ENCODE measurements at places on chromosomes 13 and 19.
A peak's percentile ranks its signal among the peaks of the same experiment; 100 is the strongest.

DNA sequence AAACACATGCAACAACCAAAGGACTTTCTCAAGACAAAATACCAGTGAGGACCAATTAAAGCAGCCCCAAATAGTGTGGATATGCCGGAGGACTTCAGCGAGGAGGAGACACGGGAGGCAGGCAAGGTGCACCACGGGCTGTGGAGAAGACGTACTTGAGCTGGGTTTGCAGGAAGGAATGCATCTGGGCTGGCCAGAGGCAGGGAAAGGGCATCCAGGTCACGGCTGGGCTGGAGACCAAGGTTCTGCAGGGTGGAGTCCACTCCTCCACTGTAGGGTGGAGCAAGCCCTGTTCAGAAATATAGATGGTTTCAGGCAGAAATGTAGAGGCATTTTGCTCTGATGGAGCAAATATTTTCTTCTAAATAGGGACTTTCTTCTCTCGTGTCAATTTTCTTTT, 36.6 kb upstream of the MEDAG start:
- no peak for DNase-seq

- no peak for DNase-seq
Observed at GRCh38 chr13:49248622-49249002, 887 bp downstream of the CDADC1 start.

DNA sequence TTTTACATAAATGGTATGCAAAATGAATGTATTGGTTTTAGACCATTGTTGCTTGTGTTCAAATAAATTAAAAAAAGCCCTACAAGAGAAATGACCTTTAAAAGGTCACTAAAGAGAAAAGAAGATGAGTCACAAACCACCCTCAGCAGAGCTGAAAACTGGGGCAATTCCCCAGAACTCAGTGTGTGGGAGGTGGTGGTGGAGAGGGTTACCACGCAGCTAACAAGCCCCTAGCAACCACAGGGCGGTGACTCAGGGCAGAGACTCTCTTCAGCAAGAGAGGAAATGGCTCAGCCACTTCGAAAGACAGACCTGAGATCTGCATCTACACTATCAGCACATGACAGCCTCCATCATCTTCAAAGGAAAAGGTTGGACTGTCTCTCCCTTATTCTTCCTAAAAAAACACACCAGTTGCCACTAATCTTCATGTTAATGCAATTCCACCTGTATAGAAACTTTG, 29.4 kb upstream of the NDFIP2 start:
- DNase-seq: peak; percentile 20

DNA sequence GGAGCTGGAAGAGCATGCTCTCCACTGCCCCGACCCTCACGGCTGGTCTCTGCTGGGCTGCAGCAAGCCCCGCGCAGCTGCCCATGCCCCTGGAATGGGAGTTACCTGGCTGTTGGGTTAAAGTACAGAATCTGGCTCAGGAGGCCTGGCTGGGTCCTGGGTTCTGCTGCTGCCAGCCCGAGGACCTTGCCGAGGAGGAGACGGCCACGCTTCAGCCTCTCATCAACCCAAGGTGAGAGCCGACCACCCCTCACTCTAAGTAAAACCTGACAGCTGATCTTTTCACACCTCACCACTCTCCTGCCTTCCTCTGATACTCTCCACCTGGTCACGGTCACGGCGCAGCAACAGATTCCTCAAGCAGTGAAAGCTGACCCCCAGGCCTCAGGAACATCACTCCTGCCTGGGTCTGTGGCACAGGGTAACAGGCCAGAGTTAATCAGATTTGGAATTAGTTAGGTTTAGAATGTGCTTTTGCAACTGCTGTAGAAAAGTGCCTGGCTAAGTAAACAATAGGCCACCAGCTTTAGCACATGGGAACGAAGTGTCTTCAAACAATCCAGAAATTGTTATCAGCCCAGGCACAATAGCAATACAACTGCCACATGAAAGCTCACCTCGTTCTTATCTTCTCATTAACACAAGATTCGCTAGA, 20.5 kb downstream of the RAB20 start:
- DNase-seq: no peak

DNA sequence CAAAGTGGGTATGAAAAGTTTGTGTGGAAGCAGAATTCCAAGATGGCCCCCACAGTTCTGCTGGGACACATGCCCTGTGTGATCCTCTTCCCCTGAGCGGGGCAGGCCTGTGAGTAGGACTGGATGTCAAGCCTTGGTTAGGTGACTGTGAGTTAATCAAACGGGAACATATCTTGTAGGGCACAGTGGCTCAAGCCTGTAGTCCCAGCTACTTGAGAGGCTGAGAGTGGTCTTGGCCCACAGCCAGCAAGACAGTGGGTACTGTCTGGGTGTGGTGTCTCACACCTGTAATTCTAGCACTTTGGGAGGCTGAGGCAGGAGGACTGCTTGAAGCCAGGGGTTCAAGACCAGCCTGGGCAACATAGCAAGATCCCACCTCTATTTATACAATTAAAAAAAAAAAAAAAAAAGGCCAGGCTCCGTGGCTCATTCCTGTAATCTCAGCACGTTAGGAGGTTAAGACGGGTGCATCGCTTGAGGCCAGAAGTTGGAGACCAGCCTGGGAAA, 6.4 kb downstream of the ZNF653 start:
- no peak for DNase-seq

DNA sequence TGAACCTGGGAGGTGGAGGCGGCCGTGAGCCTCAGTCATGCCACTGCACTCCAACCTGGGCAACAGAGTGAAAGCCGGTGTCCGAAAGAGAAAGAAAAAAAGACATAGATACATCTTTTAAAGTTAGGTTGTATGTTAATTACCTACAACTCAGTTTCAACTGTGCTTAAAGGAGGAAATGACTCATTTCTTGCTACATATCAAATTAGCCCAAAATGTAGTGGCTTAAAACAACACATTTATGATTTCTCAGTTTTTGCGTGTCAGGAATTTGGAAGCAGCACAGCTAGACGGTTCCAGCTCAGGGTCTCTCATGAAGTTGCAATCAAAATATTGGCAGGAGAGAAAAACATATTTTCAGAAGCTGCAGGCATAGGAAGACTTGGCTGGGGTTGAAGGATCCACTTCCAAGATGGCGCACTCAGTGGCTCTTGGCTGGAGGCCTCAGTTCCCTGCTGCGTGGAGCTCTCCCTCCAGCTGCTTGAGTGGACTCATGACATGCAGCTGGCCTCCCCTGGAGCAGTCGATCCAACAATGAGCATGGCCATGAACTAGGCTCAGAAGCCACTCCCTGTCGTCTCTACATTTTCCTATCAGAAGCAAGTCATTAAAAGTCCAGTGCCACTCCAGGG, 7.1 kb downstream of the LDLR start:
- peak; percentile 84 for DNase-seq

DNA sequence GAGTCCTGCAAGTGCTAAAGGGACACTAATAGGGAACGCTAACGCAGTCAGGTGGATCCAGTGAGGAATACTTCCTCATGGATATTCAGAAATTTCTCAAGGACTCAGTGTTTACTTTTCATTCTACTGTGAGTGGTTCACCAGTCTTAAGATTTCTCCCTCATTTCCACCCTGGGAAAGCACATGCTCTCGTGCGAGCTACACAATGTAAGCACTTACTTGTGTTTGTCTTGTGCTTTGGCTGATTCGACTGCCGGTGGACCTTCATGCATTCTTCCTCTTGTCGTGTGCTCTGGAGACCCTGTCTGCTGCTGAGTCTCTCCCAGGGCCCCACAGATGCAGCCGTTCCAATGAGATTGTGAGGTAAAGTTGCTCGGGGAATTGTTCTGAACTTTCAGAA, 180.1 kb downstream of the NUFIP1 start:
- no peak for DNase-seq

GRCh38 chr13:75226733-75227435, 255.1 kb downstream of the TBC1D4 start:
- no peak for DNase-seq

DNA sequence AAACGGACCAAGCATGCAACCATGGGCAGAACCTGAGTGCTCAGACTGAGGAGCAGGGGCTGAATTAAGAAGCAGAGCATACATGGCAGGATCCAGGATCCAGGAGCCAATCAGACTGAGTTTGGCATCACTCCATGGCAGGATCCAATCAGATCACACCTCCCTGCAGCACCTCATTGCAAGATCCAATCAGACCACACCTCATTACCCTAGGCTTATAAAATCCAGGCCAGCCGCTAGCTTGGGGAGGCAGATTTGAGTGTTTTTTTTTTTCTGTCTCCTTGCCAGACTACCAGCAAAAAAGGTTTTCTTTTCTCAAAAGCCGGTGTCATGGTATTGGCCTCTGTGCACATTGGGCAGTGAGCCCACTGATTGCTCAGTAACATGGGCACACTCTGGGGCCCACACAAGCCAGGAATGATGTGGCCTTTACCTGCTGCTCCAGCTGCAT, 127.9 kb upstream of the GJB6 start:
- DNase-seq: no peak

DNA sequence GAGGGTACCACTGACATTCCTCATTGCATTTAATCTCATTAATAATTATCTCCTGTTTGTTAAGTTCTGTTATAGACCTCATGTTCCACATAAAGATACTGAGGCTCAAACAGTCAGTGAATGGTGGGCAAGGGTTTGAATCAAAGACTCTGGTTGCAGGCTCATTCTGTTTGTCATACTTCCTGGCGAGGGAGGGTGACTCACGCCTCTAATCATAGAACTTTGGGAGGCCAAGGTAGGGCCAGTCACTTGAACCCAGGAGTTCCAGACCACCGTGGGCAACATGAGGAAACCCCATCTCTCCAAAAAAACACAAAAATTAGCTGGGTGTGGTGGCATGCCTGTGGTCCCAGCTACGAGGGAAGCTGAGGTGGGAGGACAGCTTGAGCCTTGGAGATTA, 220.7 kb upstream of the MIR17HG start:
- no peak for DNase-seq

DNA sequence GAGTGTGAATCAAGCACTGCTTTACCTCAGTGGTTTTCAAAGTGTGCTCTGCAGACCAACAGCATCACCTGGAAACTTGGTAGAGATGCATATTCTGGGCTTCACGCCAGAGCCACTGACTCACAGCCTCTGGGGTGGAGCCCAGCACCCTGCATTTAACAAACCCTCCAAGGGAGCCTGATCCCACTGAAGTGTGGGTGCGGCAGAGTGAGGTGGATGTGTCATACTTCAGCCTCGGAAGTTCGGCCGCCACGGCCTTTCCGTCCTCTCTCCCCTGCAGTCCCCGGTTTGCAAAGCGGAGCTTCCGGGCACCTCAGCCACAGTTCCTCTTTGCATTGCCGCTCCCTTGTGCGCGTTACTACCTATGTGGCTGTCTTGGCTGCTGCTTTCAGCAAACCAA, 33.3 kb upstream of the MICU2 start:
- no peak for DNase-seq

- DNase-seq: no peak
Observed at GRCh38 chr19:42422901-42423461, 4.2 kb downstream of the LIPE start.

DNA sequence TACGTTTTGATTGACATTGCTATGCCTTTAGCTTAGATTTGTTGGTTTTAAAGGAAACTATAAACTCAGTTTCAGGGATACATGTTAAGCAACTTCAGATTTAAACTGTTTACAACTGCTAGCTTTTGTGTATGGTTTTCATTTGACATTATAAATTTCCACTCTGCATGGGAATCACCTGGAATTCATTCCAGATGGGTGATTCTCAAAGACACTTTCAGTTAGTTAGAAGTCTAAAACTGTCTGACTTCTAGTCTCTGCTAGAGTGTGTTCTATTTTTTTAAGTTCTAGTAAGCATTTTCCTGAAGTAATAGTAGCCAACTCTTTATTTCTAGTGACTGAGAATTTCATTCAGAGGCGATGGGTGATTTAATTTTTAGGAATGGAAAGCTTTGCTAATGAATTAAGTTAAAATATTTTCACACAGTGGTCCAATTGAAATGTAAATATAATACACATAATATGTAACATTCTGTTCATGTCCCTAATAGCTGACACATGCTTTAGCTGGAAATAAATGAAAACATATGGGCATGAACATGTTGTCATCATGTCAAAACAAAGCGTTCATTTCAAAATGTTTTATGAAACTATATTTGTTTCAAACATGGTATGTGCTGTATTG, 58.3 kb upstream of the CSNK1A1L start:
- no peak for DNase-seq

DNA sequence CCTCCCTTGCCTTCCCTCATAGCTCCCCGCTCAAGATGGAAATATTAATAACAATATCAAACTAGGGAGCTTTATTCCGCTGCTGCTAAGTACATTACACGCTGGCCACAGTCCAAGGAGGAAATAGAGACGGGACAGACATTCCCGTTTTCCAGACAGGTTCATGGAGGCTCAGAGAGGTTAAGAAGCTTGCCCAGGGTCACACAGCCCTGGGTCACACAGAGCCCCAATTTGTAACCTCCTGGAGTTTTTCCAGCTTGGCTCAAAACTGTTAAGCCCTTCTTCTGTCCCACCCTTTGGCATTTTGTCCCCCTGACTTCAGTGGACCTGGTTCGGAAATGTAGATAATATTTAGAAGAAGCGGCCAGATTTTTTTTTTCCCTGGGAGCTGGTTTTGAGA, 2.0 kb downstream of the BICRA start:
- DNase-seq: no peak

GRCh38 chr13:102707467-102707866, 12.6 kb upstream of the METTL21C start:
- DNase-seq: peak; percentile 74

GRCh38 chr19:32091241-32091640, 254.2 kb upstream of the ZNF507 start:
- no peak for DNase-seq

GRCh38 chr19:33690378-33691029, 68.8 kb downstream of the CHST8 start:
- DNase-seq: no peak

GRCh38 chr19:2287585-2288337, 5.8 kb upstream of the PEAK3 start:
- DNase-seq: no peak

- DNase-seq: no peak
Observed at GRCh38 chr13:35704331-35704730, 227.8 kb upstream of the MAB21L1 start.

DNA sequence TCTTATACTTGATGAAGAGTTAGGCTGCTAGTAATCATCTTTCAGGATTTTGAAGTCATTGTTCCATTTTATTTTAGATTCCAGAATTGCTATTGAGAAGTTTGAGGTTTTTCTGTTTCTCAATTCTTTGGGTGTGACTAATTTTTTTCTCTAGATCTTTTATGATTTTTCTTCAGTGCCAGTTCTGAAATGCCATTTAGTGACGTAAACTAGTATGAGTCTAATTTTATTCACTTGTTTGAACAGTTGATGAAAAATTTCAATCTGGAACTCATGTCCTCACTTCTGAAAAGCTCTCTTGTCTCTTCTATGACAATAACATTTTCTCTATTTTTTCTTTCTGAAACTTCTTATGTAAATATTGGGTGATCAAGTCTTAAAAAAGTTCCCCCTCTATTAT, 188.5 kb upstream of the HTR2A start:
- no peak for DNase-seq

GRCh38 chr19:8498295-8498694, 4.1 kb downstream of the PRAM1 start:
- no peak for DNase-seq

- DNase-seq: no peak
Observed at GRCh38 chr19:14368011-14368513, 13.2 kb upstream of the ADGRE5 start.

- no peak for DNase-seq
Observed at GRCh38 chr13:46660416-46660815, 107.4 kb downstream of the LRCH1 start.

- no peak for DNase-seq
Observed at GRCh38 chr13:49533591-49534269, 38.0 kb downstream of the PHF11 start.

GRCh38 chr13:108947551-108948030, 318.2 kb downstream of the MYO16 start:
- no peak for DNase-seq

All from brain pericyte (primary cell).